ELF-1 (cell line): ENCODE measurements at places on chromosomes 7 and 10.
A peak's percentile ranks its signal among the peaks of the same experiment; 100 is the strongest.

DNA sequence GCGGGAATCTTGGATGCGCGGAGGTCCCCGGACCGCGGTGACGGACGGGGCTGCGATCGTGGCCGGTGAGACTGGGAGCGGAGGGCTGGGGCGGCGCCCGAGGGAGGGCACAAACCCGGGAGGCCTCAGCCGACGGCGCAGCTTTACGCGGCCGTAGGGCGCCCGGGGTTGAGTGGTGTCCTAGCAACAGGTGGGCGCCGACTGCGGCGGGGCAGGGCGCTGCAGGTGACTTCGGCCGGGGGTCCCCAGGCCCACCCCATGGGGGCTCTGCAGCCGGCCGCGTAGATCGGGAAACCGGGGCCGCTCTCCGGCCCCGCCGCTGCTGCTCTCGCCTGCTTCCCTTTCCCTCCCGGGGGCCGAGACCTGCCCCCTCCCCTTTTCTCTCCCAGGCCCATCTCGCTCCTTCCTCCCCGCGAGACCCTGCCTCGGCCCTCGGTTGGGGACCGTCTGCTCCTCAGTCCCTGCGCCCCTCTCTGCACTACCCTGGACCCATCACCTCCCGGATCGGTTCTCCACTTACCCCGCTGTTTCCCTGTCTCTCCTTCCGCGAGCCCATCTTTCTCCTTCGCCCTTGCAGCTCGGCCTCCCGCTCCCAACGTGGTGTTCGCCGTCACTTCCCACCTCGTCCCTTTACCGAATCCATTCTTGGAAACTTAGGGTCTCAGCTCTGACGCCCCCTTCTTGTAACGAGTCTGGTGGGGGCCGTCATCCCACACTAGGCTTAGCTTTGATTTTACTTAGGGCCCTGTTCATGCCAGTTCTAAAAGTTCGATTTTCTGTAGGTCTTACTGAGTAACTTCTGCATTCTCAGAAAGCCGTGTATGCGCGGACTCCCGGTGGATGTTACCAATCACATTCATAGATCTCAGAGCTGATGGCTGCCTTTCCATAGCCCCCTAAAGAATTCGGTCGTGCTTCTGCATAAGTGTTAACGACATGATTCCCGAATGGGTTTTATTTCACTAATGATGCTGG is 18.5 kb upstream of the ACBD5 start:
- DNase-seq: peak; percentile 50

- no peak for DNase-seq
Measured at GRCh38 chr7:41917-42565, 150.3 kb upstream of the FAM20C start.

DNA sequence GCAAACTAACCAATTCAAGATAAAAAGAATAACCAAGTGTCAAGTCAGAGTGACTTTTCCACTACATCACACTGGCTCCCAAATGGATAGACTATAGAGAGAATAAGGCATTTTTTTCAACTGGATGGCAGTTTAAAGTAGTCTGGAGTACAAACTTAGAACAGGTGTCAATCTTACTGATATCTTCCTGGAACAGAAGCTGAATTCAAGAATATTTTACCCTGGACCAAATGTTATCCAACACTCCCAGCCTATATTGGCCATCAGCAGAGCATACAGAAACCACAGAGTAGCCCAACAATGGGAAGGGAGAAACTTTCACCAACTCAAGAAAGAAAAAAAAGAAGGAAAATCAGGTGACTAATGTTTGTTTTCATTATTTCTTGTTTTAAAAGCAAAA is 11.5 kb downstream of the IDE start:
- DNase-seq: no peak

DNA sequence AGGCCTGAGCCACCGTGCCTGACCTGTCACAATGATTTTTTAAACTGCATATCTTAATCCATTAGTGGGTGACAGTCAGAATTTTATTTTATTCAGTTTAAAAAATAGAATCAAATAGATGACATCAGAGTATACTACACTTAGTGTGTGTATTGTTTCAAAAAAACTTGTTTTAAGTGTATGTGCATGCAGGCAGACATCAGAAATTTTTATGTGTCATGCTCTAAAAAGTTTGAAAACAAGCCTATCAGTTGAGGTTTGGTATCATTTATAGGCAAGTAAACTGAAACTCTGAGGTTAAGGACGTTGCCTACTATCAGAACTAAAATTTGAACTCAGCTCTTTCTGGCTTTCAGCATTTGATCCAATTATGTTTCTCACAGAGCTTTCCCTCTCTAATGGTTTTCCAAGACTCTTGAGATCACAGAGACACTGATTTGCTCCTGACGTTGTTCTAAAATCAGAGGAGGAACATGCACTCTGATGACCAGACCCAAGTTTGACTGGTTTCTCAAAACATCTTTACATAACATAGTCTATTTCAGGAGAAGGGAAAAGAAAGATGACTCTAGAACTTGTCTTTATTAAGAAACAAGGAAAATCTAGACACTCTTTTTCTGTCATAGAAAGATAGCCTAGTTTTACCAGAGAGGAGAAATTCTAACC is 188.6 kb downstream of the AUTS2 start:
- DNase-seq: no peak

- no peak for DNase-seq
Measured at GRCh38 chr7:114047889-114048288, 129.1 kb upstream of the PPP1R3A start.

- DNase-seq: no peak
Measured at GRCh38 chr7:125436220-125436619, 506.6 kb upstream of the POT1 start.

DNA sequence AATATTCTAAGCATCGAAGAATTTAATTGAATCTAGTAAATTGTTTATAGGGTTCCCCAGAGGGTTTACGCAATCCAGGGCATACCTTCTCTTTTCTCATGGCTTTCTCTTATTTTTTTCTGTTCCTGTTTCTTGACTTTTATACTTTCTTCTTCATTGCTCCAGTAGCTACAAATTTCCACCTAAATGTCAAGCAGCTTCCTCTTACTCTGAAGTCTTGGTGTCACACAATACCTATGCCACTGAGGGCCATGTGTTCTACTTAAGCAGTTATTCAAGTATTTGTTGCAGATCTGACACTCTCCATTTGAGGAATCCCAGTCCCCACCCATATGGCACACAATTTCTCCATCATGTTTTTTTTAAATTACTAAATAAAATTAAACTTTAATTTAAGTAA is 343.1 kb upstream of the MBL2 start:
- DNase-seq: no peak

DNA sequence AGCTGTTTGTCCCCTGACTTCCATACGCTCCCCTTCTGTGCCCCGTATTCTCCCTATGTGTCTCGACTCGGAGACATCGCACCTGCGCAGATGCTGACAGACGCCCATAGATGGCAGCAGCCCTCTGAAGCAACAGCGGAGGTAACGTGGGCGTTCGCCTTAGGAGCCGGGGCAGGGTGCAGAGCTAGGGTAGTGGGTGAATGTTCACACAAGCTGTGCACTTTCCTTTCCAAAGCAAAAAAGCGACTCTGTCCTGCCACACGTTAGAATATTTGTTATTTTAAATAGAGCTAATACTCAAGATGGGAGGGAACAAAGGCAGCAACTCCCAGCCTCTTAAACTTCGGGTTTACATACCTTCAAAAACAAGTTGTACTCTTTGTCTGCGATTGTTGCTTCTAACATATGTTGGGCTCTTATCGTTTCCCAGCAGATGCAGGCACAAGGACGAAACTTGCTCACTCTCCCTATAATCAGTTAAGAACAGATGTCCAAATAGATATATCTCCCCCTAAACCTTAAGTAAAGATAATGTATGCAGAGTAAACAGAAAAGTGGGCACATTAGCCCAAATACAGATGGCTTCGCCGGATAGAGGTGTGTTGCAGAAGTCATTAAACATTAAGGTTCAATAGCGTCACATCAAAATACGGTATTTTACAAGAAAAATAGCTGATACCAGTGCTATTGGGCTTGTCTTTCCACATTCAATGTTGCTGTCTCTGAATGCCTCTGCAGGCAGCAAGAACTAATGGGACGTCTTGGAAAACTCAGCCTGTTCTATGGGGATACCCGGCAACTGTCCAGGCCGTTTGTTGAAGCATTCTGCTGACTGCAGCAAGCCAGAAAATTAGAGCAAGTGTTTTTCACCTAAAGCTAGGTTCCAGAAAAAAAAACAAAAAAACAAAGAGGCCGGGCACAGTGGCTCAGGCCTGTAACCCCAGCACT is 340.3 kb upstream of the PRKCQ start:
- DNase-seq: peak; percentile 68

DNA sequence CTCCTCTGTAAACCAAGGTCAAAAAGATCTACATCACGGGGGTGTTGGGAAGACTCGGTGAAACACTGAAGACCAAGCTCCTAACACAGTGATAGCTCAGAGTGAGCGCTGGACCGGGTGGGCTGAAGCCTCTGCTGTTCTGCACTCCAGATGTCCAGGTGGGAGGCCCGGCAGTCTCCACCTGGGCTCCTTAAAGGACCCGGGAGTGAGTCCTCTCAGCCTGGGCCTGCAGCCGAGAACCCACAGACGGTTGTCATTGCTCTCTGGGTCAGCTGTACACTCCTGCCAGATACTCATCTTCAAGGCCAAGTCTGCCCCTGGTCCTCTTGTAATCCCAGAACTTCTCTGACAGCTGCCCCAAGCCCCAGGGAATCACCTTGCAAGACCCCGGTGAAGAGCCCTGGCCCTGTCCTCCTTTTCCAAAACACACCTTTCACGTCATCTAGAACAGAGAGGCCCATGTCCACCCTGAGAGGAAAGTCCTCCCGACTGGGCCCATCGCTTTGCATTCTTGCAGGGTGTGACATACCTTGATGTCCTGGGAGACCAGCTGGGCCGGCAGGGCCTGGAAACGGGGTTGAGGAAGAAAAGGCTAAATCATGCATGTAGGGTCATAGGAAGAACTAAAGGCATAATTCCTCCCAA is 43.7 kb downstream of the COL17A1 start:
- no peak for DNase-seq

DNA sequence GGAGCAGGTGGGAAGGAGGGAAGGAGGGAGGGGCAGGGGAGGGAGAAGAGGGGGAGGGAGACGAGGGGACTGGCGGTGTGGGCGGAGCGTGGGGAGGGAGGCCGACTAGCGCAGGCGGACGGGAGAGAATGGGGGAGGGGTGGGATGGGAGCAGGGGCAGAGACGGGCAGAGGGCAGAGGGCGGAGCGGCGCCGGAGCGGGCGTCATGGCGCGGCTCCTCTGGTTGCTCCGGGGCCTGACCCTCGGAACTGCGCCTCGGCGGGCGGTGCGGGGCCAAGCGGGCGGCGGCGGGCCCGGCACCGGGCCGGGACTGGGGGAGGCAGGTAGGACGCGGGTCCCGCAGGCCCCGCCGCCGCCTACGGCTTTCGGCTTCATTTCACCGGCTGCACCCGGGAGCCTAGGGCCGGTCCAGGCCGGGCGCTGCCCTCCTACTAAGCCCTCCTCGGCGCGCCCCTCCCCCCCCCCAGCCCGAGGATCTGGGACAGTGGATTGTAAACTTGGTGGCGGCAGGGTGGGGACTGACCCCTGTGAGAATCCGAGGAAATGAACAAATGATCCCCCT is at the start of gene MSRB2:
MSRB2 (plus strand) TSS at position 176 of the 562 bp plus-strand sequence; CDS start at position 206, 30 bp downstream.
- peak; percentile 76 for DNase-seq

- no peak for DNase-seq
Measured at GRCh38 chr10:11242443-11243387, 225.0 kb downstream of the CELF2 start.

DNA sequence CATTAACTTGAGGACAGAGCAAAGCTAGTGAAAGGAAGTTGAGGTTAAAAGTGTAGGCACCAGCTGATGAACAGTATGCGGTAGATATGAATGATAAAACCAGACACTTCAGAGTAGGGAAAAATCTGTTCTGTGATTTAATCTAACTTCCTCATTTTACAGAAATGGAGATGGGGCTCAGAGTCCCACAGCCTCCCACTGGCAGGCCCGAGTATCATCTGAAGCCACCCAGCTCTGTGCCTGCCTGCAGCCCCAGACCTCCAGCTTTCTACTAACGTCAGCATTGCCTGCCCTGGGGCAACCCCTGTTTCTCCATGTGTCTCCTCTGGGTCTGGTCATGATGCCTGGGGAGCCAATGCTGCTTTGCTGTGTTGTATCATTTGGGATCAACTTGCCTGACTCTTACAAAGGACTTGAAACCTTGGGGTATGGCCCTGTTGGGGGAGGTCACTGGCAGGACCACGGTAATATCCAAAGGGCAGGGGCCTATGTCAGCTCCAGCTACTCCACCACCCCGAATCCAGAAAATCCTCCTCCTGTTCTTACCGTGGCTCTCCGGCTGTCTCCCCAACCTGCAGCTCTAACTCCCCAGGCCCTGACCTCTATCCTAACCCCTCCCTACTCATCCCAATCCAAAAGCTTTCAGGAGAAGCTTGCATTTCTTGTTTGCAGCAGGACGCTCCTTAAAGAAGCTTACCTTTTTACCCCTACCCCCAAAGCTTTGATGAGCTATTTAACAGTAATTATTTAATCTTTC is 56.2 kb upstream of the NPY start:
- peak; percentile 37 for DNase-seq

GRCh38 chr7:131354390-131354789 is 26.7 kb downstream of the MKLN1 start:
- DNase-seq: no peak

- DNase-seq: no peak
Measured at GRCh38 chr10:43653746-43654145, 5.1 kb upstream of the ZNF32 start.

DNA sequence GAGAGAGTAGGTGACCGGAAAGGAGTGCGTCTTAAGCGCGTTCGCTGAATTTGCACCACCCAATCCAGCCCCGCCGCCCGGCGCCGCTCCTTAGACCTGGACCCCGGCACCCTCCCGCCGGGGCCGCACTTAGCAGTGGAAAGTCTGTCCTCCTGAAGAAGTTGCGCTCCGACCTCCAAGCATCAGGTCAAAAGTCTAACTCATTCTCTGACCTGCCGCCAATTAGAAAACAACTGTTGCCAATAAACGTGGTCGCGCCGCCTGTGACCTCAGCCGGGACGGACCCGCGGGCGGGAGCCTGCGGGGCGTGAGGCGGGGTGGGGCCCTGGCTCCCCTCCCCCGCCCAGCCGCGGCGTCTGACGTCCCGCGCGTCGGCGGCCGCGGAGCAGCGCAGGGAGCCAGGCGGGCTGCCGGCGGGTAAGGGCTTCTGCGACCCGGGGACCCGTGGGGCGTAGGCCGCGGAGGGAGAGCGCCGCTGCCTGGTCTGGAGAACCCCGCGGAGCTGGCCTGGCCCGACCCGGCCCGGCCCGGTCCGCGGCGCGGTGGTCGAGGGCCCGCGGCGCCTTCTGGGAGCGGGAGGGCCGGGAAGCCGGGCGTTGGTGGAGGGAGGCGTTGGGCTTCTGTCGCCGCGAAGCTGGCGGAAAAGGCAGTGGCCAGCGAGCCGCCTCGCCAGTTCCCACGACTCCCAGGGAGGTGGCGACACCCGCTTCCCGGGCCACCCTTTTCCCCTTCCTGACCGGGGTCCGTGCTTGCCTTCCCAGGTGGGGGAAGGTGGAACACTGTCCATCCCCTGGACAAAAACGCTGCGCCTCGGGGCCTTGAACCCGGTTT is at the start of gene BCAP29:
BCAP29 (plus strand) TSS at position 362 of the 831 bp plus-strand sequence. CDS start 527 bp downstream, outside the sequence.
- peak; percentile 83 for DNase-seq

GRCh38 chr10:75751232-75751631 is 319.8 kb downstream of the LRMDA start:
- no peak for DNase-seq

- no peak for DNase-seq
Measured at GRCh38 chr10:11720260-11720741, 21.9 kb upstream of the ECHDC3 start.

GRCh38 chr7:140416560-140416959 is 12.7 kb downstream of the RAB19 start:
- no peak for DNase-seq
